ENCODE measurements at places on chromosomes 6 and 20.

GRCh38 chr20:45450097-45450818 lies 19.3 kb upstream of the WFDC2 start:
- no peak for DNase-seq

- no peak for DNase-seq
Measured at GRCh38 chr6:46921731-46922130, at the start of gene ADGRF5. TSS of gene ADGRF5 (minus strand) at chr6:46921938. CDS start at chr6:46906762, 15,176 bp downstream.

DNA sequence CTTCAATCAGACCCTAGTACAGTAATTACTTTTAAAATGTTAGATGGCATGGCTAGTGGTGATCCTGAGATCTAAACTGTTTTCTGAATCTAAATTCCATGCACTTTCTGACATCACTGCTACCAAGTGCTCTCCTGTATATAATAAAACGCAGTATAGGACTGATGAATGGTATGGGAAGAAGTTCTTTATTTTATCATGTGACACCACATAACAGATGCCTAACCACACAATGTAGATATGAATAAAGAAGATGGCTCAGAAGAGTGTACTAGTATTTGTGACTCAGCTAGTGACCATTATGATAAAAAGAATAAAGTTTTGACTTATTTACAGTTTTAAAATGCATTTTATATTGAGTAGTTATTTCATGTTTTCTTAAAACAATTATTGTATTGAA lies 8.5 kb downstream of the NDUFAF4 start:
- DNase-seq: no peak

DNA sequence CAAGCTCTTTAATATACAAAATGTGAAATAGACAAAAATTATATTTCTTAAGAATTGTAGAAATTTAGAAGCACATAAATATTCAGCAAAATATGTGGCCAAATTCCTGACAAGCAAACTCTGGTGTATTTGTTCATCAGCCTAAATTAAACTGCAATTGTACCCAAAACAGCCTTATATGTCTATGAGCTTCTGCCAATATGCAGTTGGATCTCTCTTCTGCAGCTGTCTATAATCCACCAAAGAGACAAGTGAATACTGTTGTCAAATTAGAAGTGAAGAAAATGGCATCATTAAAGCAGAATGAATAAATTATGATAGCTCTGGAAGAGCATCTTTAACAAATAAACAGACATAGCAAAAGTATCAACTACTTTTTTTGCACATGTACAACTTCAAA lies 755.7 kb downstream of the GRIK2 start:
- DNase-seq: no peak
